Activated CD8-positive, alpha-beta memory T cell treated with anti-CD3 and anti-CD28 coated beads for 1 hour (primary cell): ENCODE measurements at places on chromosomes 5 and 9.

DNA sequence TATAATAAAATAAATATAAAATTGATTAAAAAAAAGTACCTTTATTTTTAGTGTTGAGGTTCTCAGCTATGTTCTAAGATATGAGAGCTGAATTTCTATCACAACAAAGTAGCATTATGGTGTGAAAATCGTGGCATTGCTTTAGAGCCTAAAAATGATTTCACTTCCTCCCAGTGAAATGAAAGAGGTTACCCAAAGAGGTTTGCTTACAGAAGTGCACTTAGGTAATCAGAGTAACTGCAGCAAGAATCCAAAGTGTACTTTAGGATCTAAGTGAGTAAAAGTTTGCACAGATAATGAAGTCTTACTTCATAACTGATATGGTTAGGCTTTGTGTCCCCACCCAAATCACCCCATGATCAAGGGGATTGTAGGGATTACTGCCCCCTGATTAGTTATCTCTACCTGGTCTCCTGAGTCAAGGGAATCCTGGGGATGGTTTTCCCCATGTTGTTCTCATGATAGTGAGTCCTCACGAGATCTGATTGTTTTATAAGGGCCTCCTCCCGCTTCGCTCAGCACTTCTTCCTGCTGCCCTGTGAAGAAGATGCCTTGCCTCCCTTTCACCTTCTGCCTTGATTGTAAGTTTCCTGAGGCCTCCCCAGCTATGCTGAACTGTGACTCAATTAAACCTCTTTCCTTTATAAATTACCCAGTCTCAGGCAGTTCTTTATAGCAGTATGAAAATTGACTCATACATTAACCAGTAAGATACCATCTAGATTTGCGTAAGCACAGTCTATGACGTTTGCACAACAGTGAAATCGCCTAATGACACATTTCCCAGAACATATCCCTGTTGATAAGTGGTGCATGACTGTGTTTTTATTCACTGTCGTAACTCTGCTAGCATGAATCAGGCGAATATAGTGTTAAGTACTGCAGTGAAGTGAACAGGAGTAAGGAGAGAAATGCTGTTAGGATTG, 40.3 kb upstream of the LRRC70 start:
- no peak for DNase-seq

- no peak for DNase-seq
Observed at GRCh38 chr5:134138416-134139376, 24.2 kb downstream of the TCF7 start.

DNA sequence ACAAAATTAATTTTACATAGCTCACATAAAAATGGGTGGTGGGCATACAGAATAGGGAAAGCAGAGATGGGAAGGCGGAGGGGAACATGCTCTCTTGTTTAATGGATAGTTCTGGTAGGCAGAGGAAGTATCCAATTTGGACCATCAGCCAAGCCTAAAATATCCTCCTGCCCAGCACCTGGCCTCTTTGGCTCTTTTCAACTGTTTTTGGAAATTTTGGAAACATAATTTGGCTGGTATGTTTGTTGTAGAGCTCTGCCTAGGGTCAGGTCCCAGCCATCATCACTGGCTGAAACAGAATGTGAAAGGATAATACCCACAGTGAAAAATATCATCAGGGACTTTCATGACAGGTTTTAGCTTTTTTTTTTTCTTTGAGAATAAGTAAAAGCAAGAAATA, 467.3 kb upstream of the DMAC1 start:
- DNase-seq = no peak

DNA sequence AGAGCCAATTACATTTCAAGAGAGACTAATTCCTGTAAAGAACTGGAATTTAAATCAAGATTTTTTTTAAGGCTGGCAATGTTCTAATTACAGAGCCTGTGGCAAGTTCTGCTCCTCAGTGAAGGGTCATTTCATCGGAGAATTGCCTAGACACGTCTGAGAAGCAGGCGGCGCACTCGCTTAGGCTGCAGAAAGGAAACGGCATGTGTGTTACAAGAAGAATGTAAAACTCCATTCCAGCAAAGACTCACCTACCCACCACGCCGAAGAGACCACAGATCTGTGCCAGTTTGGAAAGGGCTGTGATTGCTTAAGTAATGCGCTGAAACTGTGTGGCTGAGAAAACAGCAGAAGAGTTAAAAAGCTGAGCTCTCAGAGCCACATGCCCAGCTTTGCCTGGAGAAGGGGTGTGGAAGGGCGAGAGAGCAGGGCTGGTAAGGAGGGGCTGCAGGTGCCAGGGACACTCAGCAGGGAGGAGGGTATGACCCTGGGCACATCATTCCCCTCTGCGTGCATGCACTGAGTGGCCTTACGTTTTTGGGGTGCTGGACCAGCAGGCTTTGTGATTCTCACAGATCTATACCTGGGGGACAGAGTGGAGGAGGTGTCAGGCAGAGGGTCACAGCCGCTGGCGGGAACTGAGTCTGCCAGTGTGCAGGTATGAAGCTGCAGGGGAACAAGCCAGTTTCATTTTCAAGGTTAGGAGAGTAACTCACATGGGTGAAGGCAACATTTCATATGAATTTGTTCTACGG, 17.8 kb upstream of the SLC25A51 start:
- no peak for DNase-seq

GRCh38 chr9:37784616-37785483, at the start of gene EXOSC3:
Gene EXOSC3 (minus strand): TSS chr9:37785064. CDS start chr9:37785044, 20 bp downstream.
- peak; percentile 79 for DNase-seq

DNA sequence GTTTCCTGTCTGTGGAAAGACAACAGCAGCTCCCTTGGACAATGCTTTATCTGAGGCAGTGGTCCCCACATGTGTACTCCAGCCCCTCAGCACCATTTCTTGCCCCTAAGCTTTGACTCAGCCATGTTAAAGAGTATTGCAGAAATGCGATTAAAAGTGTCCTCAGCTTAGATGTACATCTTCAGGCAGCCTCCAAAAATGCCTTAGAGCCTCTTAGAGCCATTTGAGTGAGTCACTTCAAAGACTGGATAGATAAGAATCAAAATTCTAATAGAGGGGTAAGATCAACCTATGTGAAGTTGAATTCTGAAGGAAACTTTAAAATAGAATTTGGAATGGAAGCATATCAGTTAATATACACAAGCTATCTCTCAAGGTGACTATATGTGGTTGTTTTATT, 296.3 kb downstream of the ADAMTS6 start:
- no peak for DNase-seq

DNA sequence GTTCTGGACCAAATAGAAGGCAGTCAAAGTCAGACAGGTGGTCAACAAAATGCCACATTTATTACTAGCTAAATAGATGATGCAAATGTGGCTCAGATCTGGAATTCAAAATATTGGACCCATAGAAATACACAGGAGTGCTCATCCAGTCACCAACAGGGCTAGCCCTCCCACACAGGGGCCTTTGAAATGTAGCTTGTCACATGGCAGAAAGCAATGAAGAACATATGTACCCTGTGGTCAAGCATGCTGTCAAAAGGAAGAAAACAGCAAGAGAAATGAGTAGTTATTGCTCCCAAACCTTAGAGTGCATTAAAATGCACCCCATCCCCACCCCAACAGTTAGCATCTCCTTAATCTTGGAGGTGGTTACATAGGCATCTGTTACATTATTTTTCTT, 20.9 kb upstream of the CCDC112 start:
- no peak for DNase-seq

DNA sequence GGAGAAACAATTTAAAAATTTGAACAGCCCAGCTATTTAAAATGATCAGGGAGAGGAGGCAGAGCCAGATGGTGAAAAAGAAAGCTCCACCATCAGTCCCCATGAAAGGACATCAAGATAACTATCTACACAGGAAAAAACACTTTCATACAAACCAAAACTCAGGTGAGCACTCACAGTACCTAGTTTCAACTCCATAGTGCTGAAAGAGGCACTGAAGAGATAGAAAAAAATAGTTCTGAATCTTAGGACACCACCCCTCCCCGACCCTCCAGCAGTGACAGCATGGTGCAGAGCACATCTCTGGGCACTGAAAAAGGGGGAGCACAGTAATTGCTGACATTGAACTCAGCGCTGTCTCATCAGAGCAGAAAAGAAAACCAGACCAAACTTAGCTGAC, 732.9 kb downstream of the CETN3 start:
- no peak for DNase-seq

- no peak for DNase-seq
Observed at GRCh38 chr9:303502-303901, 88.8 kb downstream of the DOCK8 start.

DNA sequence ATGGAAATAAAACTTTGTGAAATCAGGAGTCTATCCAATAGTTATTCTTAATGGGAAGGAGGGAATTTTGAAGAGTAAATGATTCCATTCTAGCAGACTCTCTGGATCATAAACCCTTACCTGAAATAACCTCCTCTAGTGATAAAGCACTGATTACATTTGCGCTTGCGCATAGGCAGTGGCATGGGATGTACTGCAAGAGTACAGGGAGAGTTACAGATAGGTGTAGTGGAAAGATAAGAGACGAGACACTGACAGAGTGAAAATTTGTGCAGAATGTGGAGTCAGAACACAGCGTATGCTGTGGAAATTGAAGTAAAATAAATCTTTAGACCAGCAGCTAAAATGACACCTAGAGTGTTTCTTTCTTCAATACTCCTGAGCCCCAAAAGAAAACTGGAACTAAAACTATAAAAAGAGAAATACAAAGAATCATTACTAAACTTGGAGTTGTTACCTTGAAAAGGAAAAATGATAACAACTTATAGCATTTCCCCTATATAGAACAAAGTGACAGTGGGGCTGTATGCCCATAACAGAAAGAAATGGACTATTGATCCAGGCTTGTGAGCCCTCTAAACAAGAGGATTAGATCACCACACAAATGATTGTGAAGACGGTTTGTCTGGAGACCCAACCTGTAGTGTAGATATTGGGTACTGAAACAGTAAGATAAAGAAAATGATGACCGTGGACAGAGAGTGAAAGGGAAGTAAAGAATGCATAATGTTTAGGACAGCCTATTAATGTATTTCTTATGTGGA, 1471.2 kb upstream of the NUDT12 start:
- no peak for DNase-seq

GRCh38 chr5:132260051-132260450, 2.6 kb downstream of the PDLIM4 start:
- DNase-seq = no peak

- DNase-seq = no peak
Observed at GRCh38 chr9:131347376-131348020, 46.4 kb upstream of the PRRC2B start.

DNA sequence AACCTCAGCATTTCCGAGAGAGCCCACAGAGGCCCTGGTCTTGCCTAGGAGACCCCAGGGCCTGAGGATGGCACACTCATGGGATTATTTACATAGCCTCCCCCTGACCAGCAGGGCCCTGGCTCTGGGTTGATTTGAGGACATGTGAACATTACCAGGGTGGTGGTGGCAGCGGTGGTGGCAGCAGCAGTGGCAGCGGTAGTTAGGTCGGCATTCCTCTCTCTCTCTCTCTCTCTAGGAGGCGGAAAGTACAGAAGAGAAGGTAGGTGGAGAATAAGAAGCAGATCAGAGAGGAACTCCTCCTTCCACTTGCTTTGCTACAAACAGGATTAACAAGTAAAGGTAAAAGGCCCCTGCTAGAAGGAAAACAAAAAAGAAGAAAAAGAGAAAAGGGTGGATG, 39.3 kb downstream of the B4GALT1 start:
- DNase-seq = no peak

GRCh38 chr5:98773214-98773463, 324 bp upstream of the RGMB start:
- no peak for DNase-seq

DNA sequence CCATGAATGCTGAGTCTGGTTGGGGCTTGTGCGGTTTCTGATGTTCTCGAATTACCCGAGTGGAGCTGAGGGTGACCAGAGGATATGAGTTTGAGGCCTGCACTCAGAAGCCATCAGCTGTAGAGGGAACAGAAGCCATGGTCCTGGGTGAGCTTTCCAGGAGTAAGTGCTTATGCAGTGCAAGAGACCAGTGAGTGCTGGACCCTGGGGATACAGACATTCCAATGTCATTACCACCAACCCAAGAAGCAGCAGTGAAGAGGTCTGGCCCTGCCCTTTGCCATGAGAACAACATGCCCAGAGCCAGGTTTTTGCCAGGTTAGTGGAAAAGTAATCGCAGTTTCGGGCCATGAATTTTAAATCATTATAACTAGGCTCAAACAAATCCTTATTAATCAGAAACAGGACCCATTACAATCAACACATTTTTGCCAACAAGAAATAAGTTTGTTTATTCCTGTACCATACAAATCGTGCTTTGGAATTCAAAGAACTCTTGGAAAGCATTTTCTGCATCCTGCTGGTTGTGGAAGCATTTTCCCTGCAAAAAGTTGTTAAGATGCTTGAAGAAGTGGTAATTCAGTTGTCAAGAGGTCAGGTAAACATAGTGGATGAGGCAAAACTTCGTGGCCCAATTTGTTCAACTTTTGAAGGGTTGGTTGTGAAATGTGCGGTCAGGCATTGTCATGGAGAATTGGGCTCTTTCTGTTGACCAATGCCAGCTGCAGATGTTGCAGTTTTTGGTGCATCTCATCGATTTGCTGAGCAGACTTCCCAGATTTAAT, 154.6 kb downstream of the SYK start:
- DNase-seq = no peak

DNA sequence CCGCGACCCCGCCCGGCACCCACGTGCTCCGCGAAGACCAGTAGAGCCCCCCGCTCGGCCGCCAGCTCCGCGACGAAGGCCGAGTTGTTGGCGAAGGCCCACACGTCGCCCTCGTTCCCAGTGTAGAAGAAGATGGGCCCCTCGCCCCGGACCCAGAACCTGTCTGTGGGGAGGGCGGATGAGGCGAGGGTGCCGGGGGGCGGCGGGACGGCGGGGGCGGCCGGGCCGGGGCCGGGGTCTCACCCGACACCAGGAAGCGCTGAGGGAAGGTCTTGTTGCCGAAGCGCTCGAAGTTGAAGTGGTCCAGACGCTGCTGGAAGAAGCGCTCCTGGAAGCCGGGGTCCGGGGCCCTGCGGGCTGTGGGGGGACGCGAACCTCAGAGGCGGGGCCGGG, 317 bp downstream of the DPP7 start:
- no peak for DNase-seq

DNA sequence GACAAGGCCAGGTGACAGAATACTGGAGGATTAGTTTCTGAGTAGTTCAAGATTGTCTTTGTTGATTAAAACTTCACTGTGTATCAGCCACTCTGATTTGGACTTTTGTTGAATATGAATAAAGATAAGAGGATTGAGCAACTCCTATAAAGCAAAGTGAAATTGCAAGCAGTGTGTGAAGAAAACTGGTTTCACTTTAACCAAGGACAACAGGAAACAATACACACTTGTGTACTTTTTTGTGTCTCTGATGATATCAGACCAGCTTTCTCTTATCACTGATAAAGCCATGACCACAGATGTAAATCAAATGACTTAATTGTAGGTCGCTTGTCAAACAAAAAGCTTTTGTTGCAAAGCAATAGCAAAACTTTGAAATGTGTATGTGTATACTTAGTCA, 268.6 kb downstream of the FER start:
- no peak for DNase-seq

GRCh38 chr5:131563434-131564228, 71.4 kb downstream of the RAPGEF6 start:
- DNase-seq = no peak
